ENCODE measurements at places on chromosomes 11 and 22. TPM values are rescaled to one million over a fixed set of nuclear protein-coding genes. Genes with fewer than 3 reads are reported as not detected.

DNA sequence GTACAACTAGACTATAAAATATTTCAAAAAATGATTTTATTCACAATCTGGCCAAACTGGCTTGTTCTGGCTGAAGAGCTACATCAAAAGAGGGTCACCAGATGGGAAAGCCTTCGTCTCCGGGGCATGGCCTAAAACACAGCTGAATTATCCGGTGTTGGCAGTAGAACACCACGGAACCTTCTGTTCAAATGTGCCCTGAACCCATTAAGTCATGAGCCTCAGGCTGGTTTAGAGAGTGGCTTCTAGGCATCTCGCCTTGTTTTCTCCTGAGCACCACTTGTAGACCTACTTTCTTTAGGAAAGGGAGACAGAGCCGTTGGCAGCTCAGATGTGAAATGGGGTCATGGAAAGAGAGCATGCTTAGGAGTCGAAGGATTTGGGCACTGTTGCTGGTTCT is 890.2 kb downstream of the NTM start:
- no peak for DNase-seq

DNA sequence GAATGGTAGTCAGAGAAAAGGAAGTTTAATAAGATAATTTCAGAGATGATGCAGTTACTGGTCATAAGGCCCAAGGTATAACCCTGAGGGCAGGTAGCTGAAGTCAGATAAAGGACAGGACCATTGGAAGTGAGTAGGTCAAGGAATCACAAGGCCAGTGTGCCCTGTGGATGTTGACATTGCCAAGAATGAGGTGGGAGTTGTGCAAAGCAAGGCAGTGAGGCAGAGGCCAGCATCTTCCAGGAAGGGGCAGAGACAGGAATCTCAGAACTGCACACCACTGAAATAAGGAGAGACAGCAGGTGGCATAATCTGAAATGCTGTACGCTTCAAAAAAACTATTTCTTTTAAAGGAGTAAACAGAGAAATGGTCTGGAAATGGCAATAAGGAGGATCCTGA is 61.4 kb downstream of the ABTB2 start:
- no peak for DNase-seq

TMEM132A gene
- 5.4 TPM for total RNA-seq

DENND6B gene
- 2.5 TPM for total RNA-seq

DNA sequence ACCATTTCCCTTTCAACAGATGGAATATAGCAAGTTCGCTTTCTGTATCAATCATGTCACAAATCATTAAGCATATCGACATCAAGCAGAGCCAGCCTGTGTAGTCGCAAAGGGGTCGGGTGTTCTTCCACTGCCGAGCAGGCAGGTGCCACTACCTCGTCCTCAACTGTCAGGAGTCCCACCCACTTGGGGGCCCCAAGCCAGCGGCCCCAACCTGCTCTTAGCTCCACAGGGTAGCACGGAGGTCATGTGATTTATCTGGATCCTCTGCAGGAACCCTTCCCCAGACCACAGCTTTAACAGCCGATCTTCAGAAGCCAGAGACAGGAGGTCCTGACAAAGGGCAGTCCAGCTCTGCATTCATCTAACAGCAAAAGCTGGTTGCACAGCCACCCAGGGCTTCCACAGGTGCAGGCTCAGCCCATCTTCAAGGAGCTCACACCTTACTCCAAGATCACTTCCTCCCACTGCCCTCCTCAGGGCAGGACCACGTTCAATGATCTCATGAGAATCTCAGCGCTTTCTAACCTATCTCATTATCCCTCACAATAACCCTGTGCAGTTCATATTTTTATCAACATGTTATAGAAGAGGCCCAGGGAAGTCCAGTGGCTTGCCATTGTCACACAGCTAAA is 110.2 kb downstream of the TRIM29 start:
- DNase-seq: peak; percentile 66

PHOX2A gene
- not detected for total RNA-seq

- DNase-seq: no peak
Observed at GRCh38 chr11:91394073-91394726, 830.4 kb upstream of the FAT3 start.

TEX54 gene
- total RNA-seq: not detected

- no peak for DNase-seq
Observed at GRCh38 chr22:38228873-38229740, 27.3 kb downstream of the MAFF start.

DNA sequence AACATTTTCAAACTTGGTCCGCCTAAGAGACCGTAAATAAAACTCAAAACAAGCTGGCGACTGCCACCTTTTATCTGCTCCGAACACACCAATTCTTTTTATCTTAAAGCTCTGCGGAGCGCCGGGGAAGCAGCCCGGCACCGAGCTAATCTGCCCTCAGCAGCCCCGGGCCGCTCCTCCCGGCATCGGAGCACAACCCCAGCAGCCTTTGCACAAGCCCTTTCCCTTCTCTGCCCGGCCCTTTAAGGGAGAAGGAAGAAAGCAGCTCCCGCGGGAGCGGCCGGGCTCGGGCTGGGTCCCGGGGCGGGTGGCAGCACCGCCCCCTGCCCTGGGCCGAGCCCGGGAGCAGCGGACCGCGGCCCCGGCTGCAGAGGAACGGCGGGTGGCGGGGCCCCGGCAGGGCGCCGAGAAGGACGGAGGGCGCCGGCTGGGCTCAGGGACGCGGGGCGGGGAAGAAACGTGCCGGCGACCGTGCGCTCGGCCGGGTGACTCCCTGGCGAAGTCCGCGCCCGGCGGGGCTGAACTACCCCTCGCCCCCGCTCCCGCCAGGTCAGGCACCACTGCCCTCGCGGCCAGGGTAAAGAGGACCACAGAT is 133.6 kb upstream of the C11orf58 start:
- DNase-seq: no peak
